ENCODE measurements at places on chromosomes 16 and 17. TPM values are rescaled to one million over a fixed set of nuclear protein-coding genes. Genes with fewer than 3 reads are reported as not detected.

- no peak for DNase-seq
- H3K27me3 ChIP-seq, result no peaks in the 10 kb centered on the region
- H3K36me3 ChIP-seq, result no peaks in the 10 kb centered on the region
- H3K4me1 ChIP-seq, result no peaks in the 10 kb centered on the region
Measured at GRCh38 chr17:50501054-50501453, 7.2 kb upstream of the MYCBPAP start.

The HCRT gene
- total RNA-seq, result not detected

- no peak overlapping the region for H3K4me3 ChIP-seq
- no peaks in the 10 kb centered on the region for H3K27me3 ChIP-seq
- no peak overlapping the region for H3K27ac ChIP-seq
- no peaks in the 10 kb centered on the region for H3K4me1 ChIP-seq
Measured at GRCh38 chr16:19239511-19240155, 45.9 kb upstream of the CLEC19A start.

The CLEC18C gene
- not detected for total RNA-seq

GRCh38 chr16:71676236-71676635 lies 48.3 kb downstream of the PHLPP2 start:
- no peaks in the 10 kb centered on the region for H3K4me1 ChIP-seq
- no peaks in the 10 kb centered on the region for H3K27me3 ChIP-seq
- H3K36me3 ChIP-seq, result peaks cover 4% of the 10 kb centered on the region
- no peak for DNase-seq

The PRAC2 gene
- not detected for total RNA-seq

DNA sequence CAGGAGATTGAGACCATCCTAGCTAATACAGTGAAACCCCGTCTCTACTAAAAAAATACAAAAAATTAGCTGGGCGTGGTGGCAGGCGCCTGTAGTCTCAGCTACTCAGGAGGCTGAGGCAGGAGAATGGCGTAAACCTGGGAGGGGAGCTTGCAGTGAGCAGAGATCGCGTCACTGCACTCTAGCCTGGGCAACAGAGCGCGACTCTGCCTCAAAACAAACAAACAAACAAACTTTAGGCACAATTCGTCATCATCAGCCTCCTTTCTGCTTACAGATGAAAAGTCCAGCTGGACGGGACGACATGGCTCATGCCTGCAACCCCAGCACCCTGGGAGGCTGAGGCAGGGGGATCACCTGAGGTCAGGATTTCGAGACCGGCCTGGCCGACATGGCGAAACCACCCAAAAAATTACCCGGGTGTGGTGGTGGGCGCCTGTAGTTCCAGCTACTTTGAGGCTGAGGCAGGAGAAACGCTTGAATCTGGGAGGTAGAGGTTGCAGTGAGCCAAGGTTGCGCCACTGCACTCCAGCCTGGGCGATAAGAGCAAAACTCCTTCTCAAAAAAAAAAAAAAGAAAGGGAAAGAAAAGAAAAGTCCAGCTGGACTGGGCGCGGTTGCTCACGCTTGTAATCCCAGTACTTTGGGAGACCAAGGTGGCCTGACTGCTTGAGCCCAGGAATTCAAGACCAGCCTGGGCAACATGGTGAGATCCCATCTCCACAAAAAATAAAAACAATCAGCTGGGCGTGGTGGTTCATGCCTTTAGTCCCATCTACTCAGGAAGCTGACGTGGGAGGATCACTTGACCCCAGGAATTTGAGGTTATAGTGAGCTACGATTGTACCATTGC lies 1.5 kb upstream of the SPIRE2 start:
- peaks cover 4% of the 10 kb centered on the region for H3K4me1 ChIP-seq
- no peak overlapping the region for H3K4me3 ChIP-seq
- H3K27me3 ChIP-seq, result peaks cover under 1% of the 10 kb centered on the region
- no peaks in the 10 kb centered on the region for H3K36me3 ChIP-seq
- H3K27ac ChIP-seq, result no peak overlapping the region

GRCh38 chr17:77728871-77729270 lies 229.6 kb upstream of the TNRC6C start:
- peak overlapping the region; percentile 75 for H3K27ac ChIP-seq
- DNase-seq, result no peak
- H3K27me3 ChIP-seq, result peaks cover 13% of the 10 kb centered on the region
- peaks cover 4% of the 10 kb centered on the region for H3K4me1 ChIP-seq

DNA sequence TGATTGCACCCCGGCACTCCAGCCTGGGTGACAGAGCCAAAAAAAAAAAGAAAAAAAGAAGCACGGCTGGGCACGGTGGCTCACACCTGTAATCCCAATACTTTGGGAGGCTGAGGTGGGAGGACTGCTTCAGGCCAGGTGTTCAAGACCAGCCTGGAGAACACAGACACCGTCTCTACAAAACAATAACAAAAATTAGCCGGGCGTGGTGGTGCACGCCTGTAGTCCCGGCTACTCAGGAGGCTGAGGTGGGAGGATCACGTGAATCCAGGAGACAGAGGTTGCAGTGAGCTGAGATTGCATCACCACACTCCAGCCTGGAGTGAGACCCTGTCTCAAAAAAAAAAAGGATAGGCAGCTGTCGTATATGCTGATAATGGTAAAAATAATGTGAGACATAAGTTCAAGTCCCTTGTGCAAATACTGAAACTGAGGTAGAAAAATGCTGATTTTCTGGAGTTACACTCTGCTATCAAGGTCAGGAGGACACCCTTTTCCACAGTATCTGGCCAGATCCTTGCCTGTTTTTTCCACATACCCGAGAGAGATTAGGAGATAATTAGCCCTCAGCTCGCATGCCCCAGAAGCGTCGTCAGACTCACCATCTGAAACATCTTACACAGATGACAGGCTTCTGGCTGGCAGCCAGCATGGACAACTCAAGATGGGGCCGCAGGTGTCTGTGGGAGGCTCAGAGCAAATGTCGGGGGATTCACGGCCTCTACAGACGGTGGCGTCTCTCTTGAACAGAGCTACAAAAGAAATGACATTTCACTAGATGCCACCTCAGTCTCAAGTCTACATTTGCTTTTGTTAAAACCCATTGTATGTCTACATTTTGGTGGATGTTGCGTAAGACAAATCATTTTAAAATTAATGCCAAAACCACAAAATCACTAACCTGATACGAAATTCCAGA lies 36.8 kb downstream of the WDR45B start:
- DNase-seq, result no peak
- H3K27ac ChIP-seq, result no peak overlapping the region
- no peak overlapping the region for H3K4me3 ChIP-seq
- no peaks in the 10 kb centered on the region for H3K27me3 ChIP-seq

GRCh38 chr17:13492737-13493122 lies 109.0 kb downstream of the HS3ST3A1 start:
- DNase-seq, result no peak
- H3K4me1 ChIP-seq, result no peaks in the 10 kb centered on the region
- no peaks in the 10 kb centered on the region for H3K36me3 ChIP-seq
- H3K27me3 ChIP-seq, result no peaks in the 10 kb centered on the region
- H3K27ac ChIP-seq, result no peak overlapping the region

The CHD9NB gene
- total RNA-seq, result 0.72 TPM

GRCh38 chr17:82429824-82430223 lies 11.4 kb upstream of the OGFOD3 start:
- no peak for DNase-seq
- H3K4me3 ChIP-seq, result no peak overlapping the region
- H3K4me1 ChIP-seq, result no peaks in the 10 kb centered on the region
- H3K27me3 ChIP-seq, result no peaks in the 10 kb centered on the region
- H3K36me3 ChIP-seq, result no peaks in the 10 kb centered on the region

GRCh38 chr17:40474419-40475002 lies 26.9 kb downstream of the TNS4 start:
- H3K4me3 ChIP-seq, result no peak overlapping the region
- H3K27ac ChIP-seq, result no peak overlapping the region
- no peaks in the 10 kb centered on the region for H3K4me1 ChIP-seq
- H3K36me3 ChIP-seq, result no peaks in the 10 kb centered on the region
- DNase-seq, result no peak

GRCh38 chr16:1487395-1488053 lies 1.2 kb downstream of the PTX4 start:
- no peak overlapping the region for H3K27ac ChIP-seq
- H3K27me3 ChIP-seq, result no peaks in the 10 kb centered on the region
- no peaks in the 10 kb centered on the region for H3K36me3 ChIP-seq
- no peak overlapping the region for H3K4me3 ChIP-seq

- peaks cover 23% of the 10 kb centered on the region for H3K36me3 ChIP-seq
- no peaks in the 10 kb centered on the region for H3K27me3 ChIP-seq
- H3K4me1 ChIP-seq, result peaks cover 90% of the 10 kb centered on the region
- peak overlapping the region; percentile 95 for H3K27ac ChIP-seq
Measured at GRCh38 chr16:68283346-68283745, 19.0 kb downstream of the SLC7A6 start.

DNA sequence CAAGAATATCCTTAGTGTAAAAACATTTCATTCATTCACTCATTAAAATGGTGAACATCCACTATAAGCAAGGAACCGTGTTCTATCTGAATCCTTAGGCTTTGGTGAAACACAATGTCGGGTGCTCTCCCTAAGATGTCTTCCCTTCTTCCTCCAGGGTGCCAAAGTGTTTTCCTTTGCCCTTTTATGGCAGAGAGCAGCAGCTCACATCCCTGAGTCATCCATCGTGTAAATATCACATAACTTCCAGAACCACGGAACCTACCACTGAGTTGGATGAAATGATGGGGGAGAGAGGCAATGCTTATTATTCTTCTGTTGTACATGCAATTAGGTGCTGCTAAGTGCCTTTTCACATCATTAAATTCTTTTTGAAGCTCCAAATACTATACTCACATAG lies 50.2 kb downstream of the DNAH3 start:
- H3K4me3 ChIP-seq, result no peak overlapping the region
- H3K27me3 ChIP-seq, result no peaks in the 10 kb centered on the region

DNA sequence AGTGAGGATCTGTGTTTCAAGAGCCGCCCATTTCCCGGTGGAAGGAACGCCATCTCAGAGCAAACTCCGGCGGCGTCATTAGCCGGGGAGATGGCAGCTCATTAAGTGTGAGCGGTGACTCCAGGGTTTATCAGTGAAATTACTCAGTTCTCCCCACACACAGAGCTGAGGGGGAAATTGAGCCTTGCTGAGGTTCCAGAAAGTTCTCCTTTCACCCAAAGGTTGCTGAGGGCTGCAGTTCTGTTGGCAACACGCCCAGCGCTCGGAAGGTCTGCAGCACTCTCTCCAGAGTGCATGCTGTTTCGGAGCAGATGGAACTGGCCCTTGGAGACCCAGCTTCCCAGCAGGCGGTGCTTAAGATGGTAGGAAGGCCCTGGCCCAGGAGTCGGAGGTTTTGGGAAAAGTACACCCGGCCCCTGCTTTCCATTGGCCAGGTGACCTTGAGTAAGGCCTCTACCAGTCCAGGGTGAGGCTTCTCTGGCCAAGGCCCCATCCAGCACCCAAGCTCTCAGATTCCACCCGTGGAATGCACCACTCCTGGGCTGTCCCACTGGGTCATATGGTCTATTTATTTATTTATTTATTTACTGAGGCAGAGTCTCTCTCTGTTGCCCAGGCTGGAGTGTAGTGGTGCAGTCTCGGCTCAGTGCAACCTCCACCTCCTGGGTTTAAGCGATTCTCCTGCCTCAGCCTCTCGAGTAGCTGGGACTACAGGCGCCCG lies 167.7 kb upstream of the CIBAR2 start:
- no peak overlapping the region for H3K4me3 ChIP-seq
- H3K27me3 ChIP-seq, result no peaks in the 10 kb centered on the region
- no peaks in the 10 kb centered on the region for H3K36me3 ChIP-seq
- peak; percentile 45 for DNase-seq

DNA sequence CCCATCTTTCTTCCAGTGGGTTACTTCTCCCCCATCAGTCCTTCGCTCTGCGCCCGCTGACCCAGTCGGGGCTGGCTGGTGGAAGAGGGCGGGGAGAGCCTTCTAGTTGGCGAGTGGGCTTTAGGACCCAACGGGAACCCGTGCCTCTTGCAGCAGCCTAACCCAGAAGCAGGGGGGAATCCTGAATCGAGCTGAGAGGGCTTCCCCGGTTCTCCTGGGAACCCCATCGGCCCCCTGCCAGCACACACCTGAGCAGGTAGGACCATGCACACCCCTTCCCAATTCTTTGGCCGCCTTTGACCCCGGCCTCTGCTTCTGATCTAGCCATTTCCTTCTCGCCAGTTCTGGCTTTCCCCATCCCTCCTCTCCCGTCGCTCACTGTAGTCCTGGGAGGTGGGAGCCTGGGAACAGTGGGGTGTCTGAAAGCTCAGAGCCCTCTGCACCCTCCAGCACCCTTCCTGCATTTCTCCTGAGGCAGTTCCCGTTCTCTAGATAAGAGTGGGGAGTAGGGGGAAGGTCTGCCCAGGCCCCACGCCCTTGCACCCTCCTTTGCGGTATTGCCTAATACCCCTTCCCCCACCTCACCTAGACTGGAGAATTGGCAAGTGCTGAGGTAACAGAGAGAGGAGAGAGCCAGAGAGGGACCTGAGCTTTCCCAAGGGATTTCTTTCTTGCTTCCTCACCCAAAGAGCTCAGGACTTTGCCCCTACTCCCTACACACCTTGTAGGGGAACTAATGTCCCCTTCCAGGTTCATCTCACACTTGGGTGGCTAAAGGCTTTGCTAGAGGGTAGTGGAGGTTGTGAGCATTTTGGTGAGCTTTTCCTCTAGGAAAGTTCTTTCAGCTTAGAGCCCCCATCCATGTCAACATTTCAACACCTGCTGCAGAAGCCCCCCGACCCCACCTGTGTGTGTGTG lies at the start of gene RARA:
Gene RARA (plus strand): TSS at position 150 of the 918 bp plus-strand sequence. CDS start 22,039 bp downstream, outside the sequence.
- DNase-seq, result no peak
- H3K4me1 ChIP-seq, result peaks cover 81% of the 10 kb centered on the region
- H3K36me3 ChIP-seq, result no peaks in the 10 kb centered on the region
- peak within 1 kb of the TSS; percentile 45 for H3K4me3 ChIP-seq

The VTN gene
- not detected for total RNA-seq

DNA sequence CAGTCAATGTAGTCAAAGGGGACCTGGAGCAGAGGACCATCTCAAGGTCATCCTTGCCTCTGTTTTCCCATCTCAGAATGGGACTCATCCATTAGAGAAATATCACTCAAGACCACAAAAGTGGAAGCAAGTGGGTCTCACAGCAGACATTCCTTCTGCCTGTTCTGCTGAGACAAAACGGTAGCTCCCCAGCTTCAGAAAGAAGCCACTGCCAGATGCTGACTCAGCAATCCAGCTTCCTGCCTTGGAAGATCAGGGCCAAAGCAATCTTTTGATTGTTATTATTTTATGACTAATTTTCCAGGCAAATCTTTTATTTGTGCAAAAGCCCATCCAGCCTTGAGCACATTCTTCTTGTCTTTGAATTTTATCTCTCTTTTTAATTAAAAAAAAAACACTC lies 86.8 kb downstream of the CCT6B start:
- no peaks in the 10 kb centered on the region for H3K27me3 ChIP-seq
- no peaks in the 10 kb centered on the region for H3K4me1 ChIP-seq

GRCh38 chr17:80969030-80969673 lies 22.5 kb upstream of the CHMP6 start:
- H3K27me3 ChIP-seq, result peaks cover 6% of the 10 kb centered on the region
- H3K36me3 ChIP-seq, result peaks cover 14% of the 10 kb centered on the region
- no peak for DNase-seq

DNA sequence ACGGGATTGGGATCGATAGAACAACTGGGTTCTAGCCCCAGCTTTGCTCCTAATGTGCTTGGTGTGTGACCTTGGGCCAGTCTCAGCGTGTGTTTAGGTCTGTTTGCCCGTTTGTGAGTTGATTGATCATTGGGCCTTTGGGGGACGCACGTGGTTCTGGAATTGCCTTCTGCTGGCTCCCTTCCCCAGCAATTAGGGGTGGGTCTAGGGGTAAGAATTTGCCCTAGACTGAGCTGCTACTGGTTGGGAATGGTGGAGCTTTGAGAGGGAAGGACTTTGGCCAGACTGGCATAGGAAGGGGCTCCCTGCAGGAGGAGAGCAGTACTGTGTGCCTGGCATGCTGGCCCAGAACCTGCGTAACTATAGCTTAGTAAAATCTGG lies 1.5 kb downstream of the SPNS2 start:
- H3K27me3 ChIP-seq, result peaks cover 23% of the 10 kb centered on the region
- peaks cover 15% of the 10 kb centered on the region for H3K4me1 ChIP-seq
- no peak for DNase-seq
- peak overlapping the region; percentile 58 for H3K27ac ChIP-seq

All from gastrocnemius medialis (tissue), 4 donors.